ENCODE measurements at places on chromosomes 2 and 18. TPM values are rescaled to one million over a fixed set of nuclear protein-coding genes. Genes with fewer than 3 reads are reported as not detected.

DNA sequence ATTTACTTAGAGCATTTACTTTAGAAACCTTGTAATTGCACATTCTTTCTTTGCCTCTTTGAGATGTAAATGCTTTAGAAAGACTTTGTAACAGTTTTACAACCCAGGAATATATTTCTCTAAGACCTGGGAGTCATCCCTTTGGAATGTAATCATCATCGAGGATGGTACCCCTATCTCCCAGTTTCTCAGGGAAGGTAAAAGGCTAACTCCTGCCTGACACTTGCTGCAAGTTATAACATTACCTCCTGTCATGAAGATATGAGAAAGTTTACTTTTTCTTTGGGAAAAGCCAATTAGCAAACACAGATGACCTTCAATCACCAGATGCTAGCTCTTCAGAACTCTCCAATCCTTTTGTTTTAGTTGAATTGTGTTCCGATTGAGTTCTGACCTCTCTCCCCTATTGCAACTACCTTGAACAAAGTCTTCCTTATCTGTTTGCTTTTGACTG is 420.3 kb upstream of the FSIP2 start:
- DNase-seq, result no peak
- H3K4me1 ChIP-seq, result no peaks in the 10 kb centered on the region
- H3K4me3 ChIP-seq, result no peak overlapping the region
- no peaks in the 10 kb centered on the region for H3K27me3 ChIP-seq
- no peaks in the 10 kb centered on the region for H3K36me3 ChIP-seq

GRCh38 chr2:19971691-19972090 is 18.2 kb downstream of the WDR35 start:
- H3K36me3 ChIP-seq, result no peaks in the 10 kb centered on the region
- no peaks in the 10 kb centered on the region for H3K4me1 ChIP-seq
- no peak overlapping the region for H3K4me3 ChIP-seq
- no peak overlapping the region for H3K27ac ChIP-seq

DNA sequence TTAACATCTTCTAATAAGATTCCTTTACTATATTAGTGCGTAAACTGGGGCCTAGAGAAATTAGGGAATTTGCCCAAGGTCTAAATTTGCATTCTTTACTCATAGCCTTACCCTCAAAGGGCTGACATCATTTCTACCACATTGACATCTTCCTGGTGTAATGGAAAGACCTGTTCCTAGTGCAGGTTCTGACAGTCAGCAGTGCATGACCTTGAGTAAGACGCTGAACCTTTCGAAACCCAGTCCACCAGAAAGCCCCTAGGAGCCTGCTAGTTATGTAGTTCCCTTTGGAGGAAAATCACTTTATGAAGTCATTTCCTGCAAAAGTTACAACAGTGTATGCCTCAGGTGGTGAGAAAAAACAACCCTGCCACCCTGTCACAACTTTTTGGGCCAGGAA is 388.3 kb downstream of the TNS1 start:
- H3K27me3 ChIP-seq, result no peaks in the 10 kb centered on the region
- H3K27ac ChIP-seq, result no peak overlapping the region
- no peaks in the 10 kb centered on the region for H3K4me1 ChIP-seq
- DNase-seq, result no peak

GRCh38 chr2:46779447-46779941 is 136.1 kb downstream of the MCFD2 start:
- H3K36me3 ChIP-seq, result no peaks in the 10 kb centered on the region
- H3K27me3 ChIP-seq, result no peaks in the 10 kb centered on the region
- H3K4me3 ChIP-seq, result no peak overlapping the region

DNA sequence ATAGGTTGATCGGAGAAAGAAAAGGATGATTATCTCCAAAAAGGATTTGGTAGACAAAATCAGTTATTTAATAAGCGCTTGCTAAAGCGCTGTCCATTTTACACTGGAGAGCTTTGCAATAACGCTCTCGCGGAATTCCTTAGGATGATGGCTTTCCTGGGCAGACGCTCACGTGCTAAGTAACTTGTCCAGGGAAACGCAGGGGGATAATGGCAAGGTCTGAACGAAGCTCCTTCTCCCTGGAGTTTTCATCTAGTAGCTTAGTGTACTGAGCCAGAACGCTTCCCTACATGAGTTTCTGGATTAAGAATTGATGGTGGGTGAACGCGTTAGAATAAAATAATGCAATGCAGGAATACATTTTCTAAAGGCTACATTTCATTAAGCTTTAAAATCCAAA is 739.5 kb upstream of the SALL3 start:
- no peaks in the 10 kb centered on the region for H3K4me1 ChIP-seq
- no peaks in the 10 kb centered on the region for H3K27me3 ChIP-seq
- no peak overlapping the region for H3K27ac ChIP-seq
- H3K36me3 ChIP-seq, result no peaks in the 10 kb centered on the region

- H3K4me3 ChIP-seq, result no peak overlapping the region
- no peaks in the 10 kb centered on the region for H3K36me3 ChIP-seq
- DNase-seq, result no peak
- H3K4me1 ChIP-seq, result peaks cover 12% of the 10 kb centered on the region
- no peaks in the 10 kb centered on the region for H3K27me3 ChIP-seq
Observed at GRCh38 chr18:58394602-58395425, 234.1 kb downstream of the ALPK2 start.

DNA sequence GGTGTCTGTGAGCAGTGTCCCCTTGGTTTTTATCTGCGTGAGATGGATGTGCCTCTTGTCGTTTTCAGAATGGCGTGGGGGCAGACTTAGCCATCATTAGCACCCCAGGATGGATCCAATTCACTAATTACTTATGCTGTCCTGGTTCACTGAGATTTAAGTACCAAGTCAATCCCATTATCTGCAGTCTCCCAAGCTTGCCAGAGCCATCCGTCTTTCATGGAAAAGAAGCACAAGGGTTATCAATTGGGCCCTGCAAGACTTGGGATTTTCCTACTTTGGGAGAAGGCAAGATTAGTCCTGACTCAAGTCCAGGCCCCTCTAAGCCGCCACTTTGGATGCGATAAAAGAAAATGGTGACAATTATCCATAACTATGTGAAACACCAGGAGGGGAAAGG is 404.0 kb downstream of the TMEM182 start:
- no peak for DNase-seq
- no peaks in the 10 kb centered on the region for H3K4me1 ChIP-seq
- no peak overlapping the region for H3K4me3 ChIP-seq
- H3K27me3 ChIP-seq, result no peaks in the 10 kb centered on the region
- H3K27ac ChIP-seq, result no peak overlapping the region

DNA sequence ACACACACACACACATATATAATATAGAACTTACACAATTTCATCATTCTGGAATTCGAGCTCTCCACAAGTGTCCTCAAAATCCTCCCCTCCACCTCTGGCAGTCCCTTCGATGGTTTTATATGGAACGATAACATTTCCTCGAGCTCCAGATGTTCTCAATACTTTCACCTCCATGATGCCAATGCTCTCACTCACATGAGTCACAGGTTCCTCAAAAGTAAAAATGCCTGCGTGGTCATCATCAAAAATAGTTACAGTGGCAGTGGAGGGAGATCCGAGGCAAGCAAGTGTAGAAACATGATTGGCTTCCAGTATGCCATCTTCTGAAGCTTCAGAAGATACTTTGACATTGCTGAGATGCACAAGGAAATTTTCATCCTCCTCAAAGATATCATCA is 23.5 kb downstream of the SLC8A1 start:
- H3K4me3 ChIP-seq, result no peak overlapping the region
- no peaks in the 10 kb centered on the region for H3K27me3 ChIP-seq
- DNase-seq, result no peak

GRCh38 chr2:6780765-6781274 is 84.9 kb downstream of the CMPK2 start:
- DNase-seq, result peak; percentile 28
- H3K27me3 ChIP-seq, result no peaks in the 10 kb centered on the region
- H3K4me1 ChIP-seq, result no peaks in the 10 kb centered on the region
- H3K4me3 ChIP-seq, result no peak overlapping the region
- no peaks in the 10 kb centered on the region for H3K36me3 ChIP-seq

DNA sequence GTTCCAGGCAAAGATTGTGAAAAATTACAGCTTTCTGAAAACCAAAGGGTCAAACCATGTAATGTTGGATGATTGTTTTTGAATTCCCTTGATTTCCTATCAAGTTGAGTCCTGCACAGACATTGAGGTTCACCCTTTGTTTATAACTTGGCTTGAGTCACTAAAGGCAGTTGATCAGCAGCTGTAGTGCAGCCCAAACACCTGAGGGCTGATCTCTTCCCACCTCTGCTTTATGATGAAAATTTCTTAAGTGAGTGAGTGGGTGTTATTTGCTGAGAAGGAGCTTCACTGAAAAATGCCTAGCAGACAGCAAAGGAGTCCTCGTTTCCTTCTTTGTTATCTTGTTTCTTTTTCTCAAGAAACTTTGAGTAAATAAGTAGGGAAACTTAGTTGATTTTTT is 31.9 kb upstream of the BMPR2 start:
- DNase-seq, result no peak
- H3K27ac ChIP-seq, result no peak overlapping the region
- no peaks in the 10 kb centered on the region for H3K4me1 ChIP-seq

DNA sequence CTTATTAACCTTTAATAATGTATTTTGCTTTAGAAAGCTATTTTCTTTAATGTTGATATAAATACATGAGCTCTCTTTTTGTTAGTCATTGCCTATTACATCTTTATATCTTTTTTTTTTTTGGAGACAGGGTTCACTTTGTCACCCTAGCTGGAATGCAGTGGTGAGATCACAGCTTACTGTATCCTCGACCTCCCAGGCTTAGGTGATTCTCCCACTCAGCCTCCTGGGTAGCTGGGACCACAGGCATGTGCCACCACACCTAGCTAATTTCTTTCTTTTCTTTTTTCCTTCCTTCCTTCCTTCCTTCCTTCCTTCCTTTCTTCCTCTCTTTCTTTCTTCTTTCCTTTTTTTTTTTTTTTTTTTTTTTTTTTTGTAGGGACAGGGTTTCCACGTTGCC is 15.4 kb downstream of the NAB1 start:
- no peak overlapping the region for H3K4me3 ChIP-seq
- H3K36me3 ChIP-seq, result no peaks in the 10 kb centered on the region
- peaks cover 18% of the 10 kb centered on the region for H3K4me1 ChIP-seq
- no peaks in the 10 kb centered on the region for H3K27me3 ChIP-seq
- DNase-seq, result no peak

DNA sequence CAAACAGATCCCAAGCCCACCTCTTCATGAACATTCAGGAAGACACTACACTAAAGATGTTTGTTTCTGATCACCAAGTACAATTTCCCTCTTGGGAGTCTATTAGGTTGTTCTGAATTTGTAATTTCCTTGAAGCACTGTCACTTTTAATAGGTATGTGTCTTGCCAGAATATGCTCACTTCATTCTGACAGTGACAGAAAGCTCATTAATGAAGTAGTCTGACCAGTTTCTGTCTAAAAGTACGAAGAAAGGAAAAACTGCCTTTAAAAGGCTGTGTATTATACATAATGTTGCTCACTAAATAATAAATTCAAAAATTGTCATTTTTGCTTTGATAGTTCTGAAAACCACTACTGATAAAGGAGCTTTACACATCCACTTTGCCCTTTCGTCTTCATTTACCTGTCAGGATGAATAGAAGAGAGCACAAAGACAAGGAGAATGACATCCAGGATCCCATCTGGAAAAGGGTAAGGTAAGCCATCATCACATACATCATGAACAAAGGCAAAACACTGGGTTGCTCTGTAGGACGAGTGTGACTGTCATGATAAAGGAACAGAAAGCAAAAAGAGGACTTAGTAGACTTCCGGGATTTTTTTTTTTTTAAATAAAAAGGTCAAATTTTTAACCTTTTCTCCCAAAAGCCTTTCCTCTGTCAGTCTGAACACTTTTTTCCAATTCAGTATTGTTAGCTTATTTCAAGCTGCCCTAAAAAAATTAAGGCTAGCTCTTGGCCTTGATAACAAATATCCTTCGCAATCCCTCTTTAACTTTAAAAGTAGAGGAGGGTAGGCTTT is 103.4 kb downstream of the METTL8 start:
- no peak for DNase-seq
- H3K4me3 ChIP-seq, result no peak overlapping the region
- H3K4me1 ChIP-seq, result no peaks in the 10 kb centered on the region
- no peaks in the 10 kb centered on the region for H3K36me3 ChIP-seq
- no peaks in the 10 kb centered on the region for H3K27me3 ChIP-seq

DNA sequence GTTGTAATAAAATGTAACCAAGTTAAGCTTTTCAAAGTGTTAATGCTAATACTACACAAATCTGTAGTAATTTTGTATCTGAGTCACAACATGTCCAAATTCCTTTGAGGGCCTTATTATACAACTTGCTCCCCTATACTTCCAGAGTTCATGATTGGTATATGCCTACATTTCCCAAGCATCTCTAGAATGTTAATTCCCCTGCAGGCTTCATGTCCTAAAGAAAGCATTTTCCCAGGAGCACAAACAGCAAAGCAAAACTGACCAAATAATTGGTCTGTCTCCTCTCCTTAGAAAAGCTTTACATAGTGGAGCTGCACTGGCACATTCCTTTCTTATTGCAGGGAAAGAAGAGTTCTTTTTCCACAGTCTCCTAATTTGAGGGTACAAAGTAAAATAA is 3.7 kb downstream of the ALS2 start:
- no peaks in the 10 kb centered on the region for H3K36me3 ChIP-seq
- no peak for DNase-seq
- H3K4me3 ChIP-seq, result no peak overlapping the region
- peaks cover 10% of the 10 kb centered on the region for H3K4me1 ChIP-seq
- no peak overlapping the region for H3K27ac ChIP-seq

DNA sequence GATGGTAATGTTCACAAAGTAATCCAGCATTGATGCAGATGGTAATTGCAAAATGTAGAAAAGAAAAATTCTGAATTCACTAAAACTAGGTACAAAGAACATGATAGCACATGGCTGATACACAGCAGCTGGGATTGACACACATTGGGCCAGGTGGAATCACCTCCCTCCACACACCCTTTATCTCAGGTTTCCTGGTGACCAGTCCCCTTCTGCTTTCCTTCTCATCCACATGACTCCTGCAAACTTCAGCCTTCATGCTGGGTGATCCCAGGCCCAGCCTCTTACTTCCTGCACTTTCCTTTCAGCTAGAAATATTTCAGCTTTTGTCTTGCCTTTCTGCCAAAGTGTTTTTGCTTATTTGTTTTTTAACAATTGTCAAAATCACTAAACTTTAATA is 246.9 kb downstream of the LNPK start:
- H3K36me3 ChIP-seq, result no peaks in the 10 kb centered on the region
- H3K27ac ChIP-seq, result no peak overlapping the region
- H3K27me3 ChIP-seq, result no peaks in the 10 kb centered on the region
- no peak for DNase-seq

- no peaks in the 10 kb centered on the region for H3K4me1 ChIP-seq
- H3K27me3 ChIP-seq, result no peaks in the 10 kb centered on the region
- H3K36me3 ChIP-seq, result no peaks in the 10 kb centered on the region
- DNase-seq, result no peak
- peak overlapping the region; percentile 88 for H3K4me3 ChIP-seq
Observed at GRCh38 chr18:11850821-11851145, 430 bp upstream of the CHMP1B start.

Gene MAP2
- 4.0 TPM for total RNA-seq

Gene TNS1
- total RNA-seq, result 68.4 TPM

Gene CAVIN2
- total RNA-seq, result 8.2 TPM

Gene BCS1L
- 27.4 TPM for total RNA-seq

Gene ESPNL
- 0.11 TPM for total RNA-seq

Gene CYB5A
- total RNA-seq, result 843 TPM

Gene RAB12
- total RNA-seq, result 19.2 TPM
